ENCODE measurements at places on chromosomes 7 and 10.

- DNase-seq: no peak
Observed at GRCh38 chr10:23441251-23441650, 2.4 kb downstream of the OTUD1 start.

GRCh38 chr7:111855161-111855841 lies 293.0 kb upstream of the IMMP2L start:
- no peak for DNase-seq

DNA sequence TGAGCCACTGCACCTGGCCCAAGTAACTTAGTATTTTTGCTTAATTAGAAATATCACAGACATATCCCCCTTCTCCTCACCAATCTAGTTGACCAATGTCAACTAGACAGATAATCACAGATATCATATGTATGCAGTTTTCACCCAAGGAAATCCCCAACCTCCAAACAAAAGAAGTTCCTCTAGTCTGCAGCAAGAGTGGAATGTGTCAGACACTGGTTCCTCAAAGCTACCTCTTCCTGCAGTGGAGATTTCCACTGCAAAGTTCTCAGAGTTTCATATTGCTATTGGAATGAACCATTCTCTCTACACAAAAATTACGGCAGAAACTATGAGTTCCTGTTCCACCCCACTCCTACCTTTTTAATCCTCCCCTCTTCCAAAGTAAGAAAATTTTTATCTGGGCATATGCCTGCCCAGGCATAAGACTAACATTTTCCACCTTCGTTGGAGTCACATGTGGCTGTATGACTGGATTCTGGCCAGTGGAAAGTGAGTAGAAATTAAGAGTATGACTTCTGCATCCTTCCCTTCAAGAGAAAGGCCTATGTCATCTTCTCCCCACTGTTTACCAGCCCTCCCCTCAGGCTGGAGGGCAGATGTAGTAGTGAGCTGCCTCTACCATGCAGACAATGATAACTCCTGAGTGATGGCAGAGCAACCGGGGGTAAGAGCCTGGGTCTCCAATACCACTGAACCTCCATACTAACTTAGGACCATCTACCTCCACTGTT lies 103.0 kb downstream of the MYOF start:
- DNase-seq: no peak

- no peak for DNase-seq
Observed at GRCh38 chr7:114760477-114760876, 161.4 kb upstream of the MDFIC start.

- peak; percentile 57 for DNase-seq
Observed at GRCh38 chr7:123154231-123154860, 45.4 kb downstream of the SLC13A1 start.

- DNase-seq: no peak
Observed at GRCh38 chr7:47672271-47672791, 90.4 kb upstream of the TNS3 start.

GRCh38 chr7:36075561-36075960 lies 77.5 kb upstream of the EEPD1 start:
- no peak for DNase-seq

- DNase-seq: no peak
Observed at GRCh38 chr10:6056411-6057135, 5.6 kb downstream of the IL2RA start.

GRCh38 chr7:15707570-15707969 lies 21.1 kb upstream of the MEOX2 start:
- no peak for DNase-seq

DNA sequence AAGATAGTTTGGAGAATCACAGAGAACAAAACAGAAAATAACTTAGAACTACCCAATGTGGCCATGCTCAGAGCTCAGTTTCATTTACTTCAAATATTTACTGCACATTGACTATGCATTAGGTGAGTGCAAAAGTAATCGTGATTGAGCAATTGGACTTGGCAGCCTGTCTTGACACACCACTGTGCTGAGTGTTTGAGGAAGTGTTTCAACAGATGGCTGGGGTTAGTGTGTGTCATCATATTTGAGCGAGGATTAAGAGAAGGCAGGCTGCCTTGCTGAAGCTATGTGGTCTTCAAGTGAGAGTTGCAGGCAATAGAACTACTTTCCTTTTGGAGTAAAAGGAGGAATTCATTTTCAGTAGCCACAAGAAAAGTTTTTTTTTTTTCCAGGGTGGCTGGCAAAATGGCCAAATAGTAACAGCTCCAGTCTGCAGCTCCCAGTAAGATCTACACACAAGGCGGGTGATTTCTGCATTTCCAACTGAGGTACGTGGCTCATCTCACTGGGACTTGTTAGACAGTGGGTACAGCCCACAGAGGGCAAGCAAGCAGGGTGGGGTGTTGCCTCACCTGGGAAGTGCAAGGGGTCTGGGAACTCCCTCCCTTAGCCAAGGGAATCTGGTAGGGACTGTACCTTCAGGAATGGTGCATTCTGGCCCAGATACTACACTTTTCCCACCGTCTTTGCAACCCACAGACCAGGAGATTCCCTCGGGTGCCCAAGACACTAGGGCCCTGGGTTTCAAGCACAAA lies 37.6 kb downstream of the AKR1C4 start:
- no peak for DNase-seq

- DNase-seq: no peak
Observed at GRCh38 chr10:103441206-103441605, 11.0 kb downstream of the CALHM2 start.

GRCh38 chr10:68474021-68474420 lies 2.2 kb upstream of the DNA2 start:
- no peak for DNase-seq

- DNase-seq: no peak
Observed at GRCh38 chr10:62707810-62708209, 96.7 kb upstream of the ADO start.

DNA sequence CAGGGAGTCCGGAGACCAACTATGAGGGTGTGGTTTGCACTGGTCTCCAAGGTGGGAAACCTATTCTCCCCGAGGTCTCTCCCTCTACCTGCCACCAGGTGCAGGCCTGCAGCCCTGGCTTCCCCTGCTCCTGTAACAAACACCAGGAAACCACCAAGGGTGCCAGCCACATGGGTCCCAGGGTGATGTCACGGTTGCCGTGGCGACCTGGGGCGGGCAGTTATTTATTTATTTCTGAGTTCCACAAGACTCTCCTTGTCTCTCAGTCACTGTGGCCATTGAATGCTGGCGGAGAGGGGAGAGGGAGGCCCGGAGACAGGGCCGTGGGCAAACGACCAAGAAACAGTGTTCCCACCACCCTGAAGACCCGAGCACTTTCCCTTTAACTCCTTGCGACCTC lies 27.0 kb downstream of the MMD2 start:
- DNase-seq: peak; percentile 2

- DNase-seq: no peak
Observed at GRCh38 chr7:92366730-92367129, 80.6 kb upstream of the GATAD1 start.

- no peak for DNase-seq
Observed at GRCh38 chr10:43606323-43607198, at the start of gene ZNF485. TSS of gene ZNF485 (plus strand) at chr10:43606438. CDS start at chr10:43607051, 613 bp downstream.

- no peak for DNase-seq
Observed at GRCh38 chr10:119166564-119166963, 1.1 kb upstream of the SFXN4 start.

DNA sequence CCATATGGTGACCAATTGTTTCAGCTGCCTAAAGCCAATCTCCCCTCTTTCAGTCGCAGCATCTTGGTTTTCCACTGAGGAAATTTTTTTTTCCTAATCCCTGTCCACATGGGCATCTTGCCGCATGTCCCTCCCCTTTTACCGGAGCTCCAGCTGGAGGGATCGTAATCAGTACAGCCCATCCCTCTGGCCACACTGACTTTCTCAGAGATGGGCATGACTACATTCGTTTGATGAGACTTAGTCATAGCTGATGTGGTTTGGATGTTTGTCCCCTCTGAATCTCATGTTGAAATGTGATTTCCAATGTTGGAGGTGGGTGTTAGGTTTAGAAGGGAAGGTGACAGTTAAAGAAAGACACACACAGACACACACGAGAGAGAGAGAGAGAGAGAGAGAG lies 186.8 kb upstream of the CXCL12 start:
- no peak for DNase-seq

- no peak for DNase-seq
Observed at GRCh38 chr10:101094121-101094879, 32.5 kb downstream of the KAZALD1 start.

GRCh38 chr10:131079314-131079713 lies 232.2 kb downstream of the TCERG1L start:
- no peak for DNase-seq

DNA sequence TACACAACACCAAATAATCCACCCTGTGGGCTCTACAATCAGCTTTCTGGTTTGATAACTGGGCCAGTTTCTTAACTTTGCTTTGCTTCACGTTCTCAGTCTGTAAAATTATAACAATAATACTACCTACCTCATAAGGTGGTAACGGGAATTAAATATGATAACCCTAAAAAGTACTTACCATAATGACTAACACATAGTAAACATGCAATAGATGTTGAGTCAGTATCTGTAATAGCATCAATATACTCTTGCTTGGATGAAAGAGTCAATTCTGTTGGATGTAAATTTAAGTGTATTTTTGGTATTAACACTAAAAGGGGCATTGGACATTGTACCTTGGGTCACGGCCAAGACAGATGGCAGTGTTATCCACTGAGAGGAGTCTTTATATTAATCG lies 160.5 kb downstream of the FOXP2 start:
- no peak for DNase-seq

DNA sequence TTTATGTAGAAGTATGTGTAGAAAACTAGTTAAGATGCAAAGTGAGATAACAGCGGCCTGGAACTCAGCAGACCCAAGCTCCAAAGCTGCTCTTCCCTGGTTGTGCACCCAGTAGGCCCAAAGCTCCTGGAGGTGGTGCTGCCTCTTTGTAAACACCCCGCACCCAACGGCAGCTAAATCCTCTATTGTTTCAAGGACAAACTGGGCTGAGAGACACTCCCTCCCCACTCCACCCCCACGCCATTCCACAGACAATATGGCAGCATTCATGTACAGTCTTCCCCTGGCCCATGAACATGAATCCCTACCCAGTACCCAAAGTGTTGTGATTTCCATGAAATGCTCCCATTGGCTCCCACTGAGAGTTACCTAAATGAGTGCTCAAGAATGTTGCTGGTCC lies 73.5 kb downstream of the VOPP1 start:
- DNase-seq: no peak

DNA sequence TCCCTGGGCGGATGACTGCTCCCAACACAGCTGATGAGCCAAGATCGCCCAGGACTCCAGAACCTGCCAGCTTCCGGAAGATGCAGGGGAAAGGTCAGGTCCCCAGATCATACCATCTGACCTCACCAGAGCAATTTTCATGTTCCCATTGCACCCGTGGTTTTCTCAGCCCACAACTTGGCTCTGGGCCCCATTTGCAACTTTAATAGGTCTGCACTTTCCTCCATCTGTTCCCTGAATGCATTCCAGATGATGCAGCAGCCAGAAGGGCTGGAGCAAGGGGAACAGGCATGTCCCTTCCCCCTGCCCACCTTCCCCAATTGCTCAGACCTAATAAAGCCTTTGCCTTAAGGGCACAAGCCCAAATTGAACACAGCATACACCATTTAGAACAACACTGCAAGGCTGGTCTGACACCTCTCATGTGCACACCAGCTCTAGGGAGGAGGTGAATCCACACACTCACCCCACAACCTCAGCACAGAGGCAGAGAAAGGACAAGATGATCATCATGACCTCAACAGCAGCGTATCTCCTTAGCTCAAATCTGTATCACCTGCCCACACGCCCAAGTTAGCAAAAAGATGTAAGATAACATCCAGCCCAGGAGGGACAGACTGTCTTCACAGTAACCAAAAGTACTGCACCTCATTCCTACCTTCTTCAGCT lies 87.5 kb downstream of the PLXNA4 start:
- no peak for DNase-seq

DNA sequence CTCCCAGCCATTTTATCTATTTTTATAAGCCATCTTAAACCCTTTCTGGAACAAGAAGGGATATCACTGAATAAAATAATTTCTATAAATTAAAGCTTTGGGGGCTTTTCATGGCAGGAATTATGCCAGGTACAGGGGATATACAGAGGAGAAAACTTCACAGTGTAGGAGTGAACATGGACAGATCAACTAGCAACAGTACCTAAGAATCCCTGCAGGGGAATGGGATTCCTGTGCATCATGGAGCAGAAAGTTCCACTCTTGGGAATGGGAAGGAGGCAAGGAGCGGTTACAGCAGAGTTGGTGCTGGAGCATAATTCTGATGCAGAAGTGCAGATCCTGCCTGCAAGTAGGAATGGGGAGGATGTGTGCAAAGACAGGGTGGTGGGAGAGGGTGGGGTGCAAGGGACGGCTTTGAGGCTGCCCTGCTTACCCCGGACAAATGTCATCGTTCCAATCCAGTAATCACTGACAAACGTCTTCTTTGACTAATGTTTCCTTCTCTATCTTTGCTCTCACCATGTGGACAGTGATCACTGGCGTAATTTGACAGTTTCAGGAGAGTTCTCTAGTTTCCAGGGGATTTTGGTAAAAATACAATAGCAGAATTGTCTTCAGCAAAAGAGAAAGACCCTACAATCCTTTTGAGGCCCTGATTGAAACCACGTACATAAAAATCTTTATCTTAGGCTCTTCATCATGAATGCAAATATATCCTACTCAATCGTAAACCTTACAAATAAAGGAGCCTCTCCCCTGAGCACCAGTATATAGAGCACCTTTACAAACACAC lies 196.7 kb downstream of the HECW1 start:
- DNase-seq: no peak

DNA sequence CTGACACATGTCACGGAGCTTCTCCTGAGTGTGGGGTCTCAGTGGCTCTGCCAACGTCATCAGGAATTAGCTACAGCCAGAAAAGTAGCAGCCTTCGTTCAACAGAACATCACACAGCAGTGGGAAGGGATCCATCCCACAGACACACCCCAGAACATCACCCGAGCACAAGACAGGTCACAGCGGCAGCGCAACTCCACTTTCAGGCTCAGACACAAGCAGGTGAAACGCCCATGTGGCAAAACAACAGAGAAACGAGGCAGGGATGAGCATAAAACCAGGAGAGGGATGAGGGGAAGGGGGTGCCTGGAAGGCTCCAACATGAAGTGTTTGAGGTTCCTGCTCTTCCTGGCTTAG lies 44.8 kb downstream of the CAMK2B start:
- DNase-seq: no peak

- no peak for DNase-seq
Observed at GRCh38 chr10:127157089-127157488, 39.3 kb downstream of the INSYN2A start.

All from NCI-H2081 treated with DMSO at 0.1 percent for 48 hours (cell line).